Lung (tissue), 17 donors: ENCODE measurements at places on chromosomes 11 and 22.

GRCh38 chr11:119436093-119436492 is 13.1 kb upstream of the THY1 start:
- no peak for DNase-seq

DNA sequence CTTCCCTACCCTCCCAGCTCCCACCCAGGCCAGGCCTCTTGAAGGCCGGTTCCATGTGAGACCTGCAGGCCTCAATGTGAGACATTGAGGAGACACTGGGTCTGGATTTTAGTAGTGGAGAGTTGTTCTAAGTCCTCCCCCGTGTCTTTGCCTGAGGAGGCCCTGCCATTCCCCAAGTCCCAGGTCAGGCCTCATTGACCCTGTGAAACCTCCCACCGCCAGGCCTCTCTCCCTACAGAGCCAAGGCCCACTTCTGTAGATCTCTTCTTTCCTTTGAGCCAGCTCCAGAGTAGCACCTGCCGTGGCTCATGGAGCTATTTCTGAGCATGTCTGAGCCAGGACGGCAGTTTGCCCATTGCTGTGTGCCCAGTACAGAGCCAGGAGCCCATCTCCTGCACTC is 1419.6 kb downstream of the TBC1D22A start:
- no peak for DNase-seq

DNA sequence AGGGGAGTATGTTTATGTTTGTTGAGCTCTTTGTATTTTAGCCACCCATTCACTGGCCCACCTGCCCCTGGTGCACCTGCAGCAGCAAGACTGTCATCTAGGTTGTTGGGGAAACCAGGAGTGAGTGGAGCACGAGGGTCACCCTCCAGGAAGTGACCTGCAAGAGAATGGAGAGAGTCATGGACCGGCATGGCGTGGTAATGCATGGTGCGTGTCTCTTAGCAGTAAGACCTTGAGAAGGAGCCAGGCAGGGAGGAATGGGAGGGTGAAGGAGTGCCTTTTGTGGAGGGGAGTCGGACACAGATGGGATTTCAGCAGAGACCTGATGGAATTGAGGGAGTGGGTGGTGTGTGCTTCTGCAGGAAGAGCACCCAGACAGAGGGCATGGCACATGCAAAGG is 37.9 kb downstream of the KCNQ1 start:
- DNase-seq, result no peak

DNA sequence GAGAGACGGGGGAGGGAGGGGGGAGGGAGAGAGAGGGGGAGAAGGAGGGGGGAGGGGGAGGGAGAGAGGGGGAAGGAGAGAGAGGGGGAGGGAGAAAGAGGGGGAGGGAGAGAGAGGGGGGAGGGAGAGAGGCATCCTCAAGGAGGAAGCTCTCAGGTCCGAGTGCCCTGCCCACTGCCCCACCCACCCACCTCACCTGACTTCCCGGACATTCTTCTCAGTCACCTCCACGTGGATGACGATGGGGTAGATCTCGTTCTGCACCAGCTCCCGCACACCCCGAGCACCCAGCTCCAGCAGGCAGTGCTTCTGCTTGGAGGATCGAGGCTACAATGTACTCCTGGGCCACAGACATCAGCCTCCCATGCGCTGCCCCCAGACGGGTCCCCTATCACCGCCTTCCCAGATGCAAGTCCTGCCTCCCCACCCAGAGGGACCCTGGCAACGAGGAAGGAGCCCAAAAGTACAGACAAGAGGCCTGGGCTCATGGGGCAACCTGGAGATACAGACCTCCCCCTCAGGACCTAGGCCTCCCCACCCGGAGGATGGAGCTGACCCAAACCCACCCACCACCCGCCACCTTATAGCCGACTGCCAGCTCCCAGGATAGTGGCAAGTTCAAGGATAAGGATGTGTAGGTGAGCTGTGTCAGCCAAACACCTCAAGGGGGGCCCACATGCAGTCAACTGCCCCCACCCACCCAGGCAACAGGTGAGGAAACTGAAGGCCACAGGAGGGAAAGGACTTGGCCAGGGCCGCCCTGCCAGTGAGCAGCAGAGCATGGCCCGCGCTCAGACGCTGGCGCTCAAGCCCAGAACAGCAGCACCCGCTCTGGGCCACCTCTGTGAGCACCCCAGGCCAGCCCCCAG is 5.6 kb upstream of the MFNG start:
- no peak for DNase-seq
